Large intestine (tissue), 12 donors: ENCODE measurements at places on chromosomes 3 and 15.

DNA sequence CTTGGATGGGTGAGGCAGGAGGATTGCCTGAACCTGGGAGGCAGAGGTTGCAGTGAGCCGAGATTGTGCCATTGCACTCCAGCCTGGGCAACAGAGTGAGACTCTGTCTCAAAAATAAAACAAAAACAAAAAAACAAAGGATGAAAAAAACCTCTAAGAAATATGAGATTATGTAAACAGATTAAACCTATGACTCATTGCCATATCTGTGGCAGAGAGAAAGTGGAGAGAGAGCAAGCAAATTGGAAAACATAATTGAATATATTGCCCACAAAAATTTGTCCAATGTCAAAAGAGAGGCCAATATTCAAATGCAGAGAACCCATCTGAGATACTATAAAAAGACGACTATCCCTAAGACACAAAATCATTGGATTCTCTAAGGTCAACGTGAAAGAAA is 1106.0 kb downstream of the OTOL1 start:
- DNase-seq: no peak

DNA sequence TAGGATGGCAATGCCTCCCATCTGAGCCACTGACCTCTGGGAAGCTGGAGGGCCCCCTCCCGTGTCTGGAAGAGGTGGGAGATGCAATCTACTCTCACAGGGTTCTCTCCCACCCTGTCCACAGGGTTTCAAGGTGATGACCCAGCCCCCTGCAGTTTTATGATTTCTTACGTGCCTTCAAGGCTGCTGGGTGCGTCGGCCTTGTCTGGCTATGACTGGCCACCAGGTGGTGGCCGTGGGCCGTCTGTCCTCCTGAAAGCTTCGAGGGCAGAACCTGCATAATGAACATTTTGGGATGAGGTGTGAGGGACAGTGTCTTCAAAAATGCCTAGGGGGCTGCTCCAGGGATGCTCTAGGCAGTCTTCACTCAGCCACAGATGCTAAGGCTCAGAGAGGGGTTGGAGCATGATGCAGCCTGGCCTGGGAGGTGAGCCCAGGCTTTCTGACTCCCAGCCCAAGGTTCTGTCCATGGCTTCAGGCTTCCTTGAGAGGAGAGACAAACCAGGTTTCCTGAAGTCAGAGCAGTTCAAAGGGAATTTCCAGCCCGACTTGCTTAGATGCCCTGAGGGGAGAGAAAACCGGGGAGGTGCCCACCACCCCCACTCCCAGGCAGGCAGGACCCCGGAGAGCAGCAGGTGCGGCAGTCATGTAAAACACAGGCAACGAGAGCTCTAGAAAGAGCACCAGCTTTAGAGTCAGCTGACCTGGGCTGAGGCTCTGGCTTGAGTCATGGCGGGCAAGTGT is 18.7 kb downstream of the ISG20 start:
- no peak for DNase-seq

GRCh38 chr3:56368846-56369245 is 99.4 kb downstream of the ERC2 start:
- DNase-seq: no peak

DNA sequence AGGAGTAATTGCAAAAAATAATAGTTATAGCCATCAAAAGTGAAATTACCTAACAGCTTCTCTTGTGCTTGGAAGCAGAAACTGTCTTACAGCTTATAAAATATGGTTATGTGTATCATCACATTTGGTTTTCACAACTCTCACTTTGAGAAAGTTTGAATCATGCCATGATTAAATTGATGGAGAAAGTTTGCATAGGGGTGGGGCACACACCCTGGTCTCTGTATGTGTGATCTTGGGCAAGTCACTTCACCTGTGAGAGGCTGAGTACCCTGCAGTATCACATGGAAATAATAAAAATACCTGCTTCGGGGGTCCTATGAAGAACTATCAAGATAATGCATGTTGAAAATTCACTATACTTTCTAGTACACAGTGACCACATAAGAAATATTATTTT is 471.4 kb downstream of the RAP2B start:
- DNase-seq: no peak

DNA sequence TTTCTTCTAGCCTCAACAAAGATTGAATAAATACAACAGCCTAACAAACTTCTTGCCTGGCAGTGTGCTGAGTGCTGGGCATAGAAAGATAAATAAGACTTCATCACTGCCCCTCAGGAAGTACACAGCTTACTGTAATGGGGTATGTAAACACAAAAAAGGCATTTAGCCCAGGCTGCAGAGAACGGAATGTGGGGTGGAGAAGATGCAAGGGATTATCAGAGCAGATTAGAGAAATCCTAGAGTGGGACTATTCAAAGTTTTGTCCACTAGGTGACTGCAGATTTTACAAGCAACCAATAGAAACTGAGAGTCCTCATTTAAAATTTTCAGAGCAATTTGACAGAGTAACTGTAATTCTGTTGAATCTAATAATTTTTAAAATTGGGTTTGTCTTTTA is 35.4 kb upstream of the TSC22D2 start:
- no peak for DNase-seq

GRCh38 chr15:39145854-39146625 is 434.8 kb upstream of the THBS1 start:
- no peak for DNase-seq

DNA sequence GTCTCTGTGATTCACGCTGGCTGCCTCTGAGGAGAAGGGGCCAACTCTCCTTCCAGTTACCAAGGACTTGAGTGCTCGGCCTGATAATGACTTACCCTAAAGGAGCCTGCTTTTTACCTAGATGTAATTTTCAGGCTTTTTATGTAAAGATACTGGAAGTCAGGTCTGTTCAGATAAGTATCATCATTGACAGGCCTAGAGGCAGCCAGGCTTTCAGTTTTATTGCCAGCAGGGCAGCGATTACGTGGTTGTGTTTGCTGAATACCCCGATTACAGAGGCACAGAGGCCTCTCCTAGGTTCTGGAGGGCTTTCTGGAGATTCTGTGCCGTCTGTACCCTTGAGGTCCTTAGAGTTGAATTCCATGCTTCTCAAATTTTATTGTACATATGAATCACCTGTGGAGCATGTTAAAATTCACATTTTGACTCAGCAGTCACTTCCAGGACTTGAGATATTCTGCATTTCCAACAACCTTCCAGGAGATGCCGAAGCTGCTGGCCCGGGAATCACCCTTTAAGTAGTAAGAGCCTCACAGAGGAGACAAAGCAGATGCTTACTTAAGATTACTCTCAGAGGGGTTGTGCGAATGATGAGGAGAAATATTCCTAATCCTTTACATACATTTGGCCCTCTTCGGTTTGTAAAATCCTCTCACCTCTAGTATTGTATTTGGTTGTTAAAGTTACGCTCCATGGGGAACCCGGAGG is 160.1 kb upstream of the BHLHE40 start:
- DNase-seq: peak; percentile 48

DNA sequence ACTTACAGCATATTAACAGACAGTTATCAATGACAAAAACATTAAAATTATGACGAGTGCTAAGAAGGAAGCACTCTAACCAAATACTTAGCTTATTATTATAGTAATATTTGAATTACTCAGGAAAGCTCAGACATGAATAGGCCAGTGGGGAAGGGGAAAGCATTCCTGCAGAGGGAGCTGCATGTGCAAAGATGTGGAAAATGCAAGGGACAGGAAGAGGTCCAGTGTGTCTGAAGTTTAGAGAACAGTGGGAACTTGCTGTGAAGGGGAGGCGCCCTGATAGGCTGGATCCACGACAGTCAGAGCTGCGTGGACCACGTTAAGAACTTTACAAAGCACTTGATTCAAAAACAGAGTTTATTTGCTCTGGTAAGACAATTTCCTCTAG is 1.2 kb upstream of the SPICE1 start:
- peak; percentile 18 for DNase-seq
